Stimulated activated CD4-positive, alpha-beta T cell treated with anti-CD3 and anti-CD28 coated beads, TNF-alpha, amount 100 ng/mL, for 1 hour (primary cell): ENCODE measurements at places on chromosomes 7 and 10.

GRCh38 chr7:7321681-7322080 lies 139.3 kb downstream of the C1GALT1 start:
- DNase-seq, result no peak

- no peak for DNase-seq
Observed at GRCh38 chr7:132437730-132438129, 138.5 kb downstream of the PLXNA4 start.

DNA sequence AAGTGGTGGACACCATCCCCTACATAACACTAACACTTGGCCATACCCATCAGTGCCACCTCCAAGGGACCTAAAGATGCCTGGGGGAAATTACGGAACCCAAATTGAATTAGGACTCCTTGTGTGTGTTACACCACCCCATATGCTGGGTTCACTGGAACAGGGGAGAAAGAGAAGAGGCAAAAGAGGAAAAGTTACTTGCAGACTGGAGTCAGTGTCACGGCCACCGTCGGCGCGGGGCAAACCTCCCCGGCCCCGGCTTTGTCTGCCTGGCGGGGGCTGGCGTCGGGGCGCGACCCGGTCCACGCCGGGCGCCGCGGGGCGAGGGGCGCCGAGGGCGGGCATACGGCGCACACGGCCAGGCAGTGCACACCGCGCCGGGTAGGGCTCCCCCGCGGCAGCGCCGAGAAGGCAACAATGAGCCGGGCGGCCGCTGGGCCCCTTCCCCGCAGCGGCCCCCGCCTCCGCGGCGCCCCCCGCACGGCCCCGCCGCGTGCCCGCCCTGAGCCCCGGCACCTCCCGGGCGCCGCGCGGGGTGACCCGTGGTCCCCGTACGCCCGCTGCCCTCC lies 171.1 kb downstream of the FAM107B start:
- no peak for DNase-seq

DNA sequence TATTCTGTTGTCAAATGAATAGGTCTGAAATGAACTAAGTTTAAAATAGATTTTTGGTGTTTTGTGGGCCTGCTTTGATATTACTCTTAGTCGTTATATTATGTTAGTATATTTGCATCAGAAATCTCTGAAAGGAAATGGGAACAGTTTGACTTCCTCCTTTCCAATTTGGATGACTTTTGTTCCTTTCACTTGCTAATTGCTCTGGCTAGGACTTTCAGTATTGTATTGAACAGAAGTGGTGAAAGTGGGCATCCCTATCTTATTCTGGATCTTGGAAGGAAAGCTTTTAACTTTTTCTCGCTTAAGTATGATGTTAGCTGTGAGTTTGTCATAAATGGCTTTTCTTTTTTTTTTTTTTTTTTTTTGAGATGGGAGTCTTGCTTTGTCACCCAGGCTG lies 273.6 kb upstream of the DKK1 start:
- DNase-seq, result no peak

DNA sequence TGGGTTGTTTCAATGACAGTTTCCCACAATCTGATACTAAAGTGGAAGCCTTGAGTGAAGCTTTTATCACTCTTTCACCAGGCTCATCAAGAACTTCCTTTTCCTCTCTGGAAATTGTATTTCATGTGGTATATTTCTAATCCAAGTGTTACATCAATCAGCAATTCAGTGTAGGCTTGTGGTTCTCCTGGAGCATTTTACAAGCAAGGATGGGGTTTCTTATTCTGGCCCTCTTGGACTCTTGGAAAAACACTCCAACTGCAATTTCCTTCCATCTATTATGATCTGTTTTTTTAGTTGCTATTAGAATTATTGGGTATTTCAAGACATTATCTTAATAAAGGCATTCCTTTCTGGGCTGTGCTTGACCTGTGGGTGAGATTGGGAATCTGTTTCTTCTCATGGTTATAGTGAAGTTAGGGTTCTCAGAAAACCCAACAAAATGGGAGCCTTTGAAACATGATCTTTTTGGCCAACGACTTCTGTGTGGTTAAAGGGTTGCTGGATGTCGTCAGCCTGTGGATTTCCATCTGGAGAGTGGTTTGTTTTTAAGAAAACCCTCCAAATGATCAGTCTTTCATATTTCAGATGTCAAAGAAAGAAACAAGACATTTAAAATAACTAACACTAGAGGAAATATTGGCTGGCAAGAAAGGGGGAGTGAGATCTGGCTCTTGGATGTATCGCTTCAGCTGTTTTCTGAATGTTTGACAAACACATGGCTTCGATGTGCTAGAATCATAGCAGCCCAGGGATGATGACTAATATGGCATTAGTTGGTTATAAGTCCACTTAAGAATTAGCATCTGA lies 540.2 kb downstream of the LRMDA start:
- no peak for DNase-seq

DNA sequence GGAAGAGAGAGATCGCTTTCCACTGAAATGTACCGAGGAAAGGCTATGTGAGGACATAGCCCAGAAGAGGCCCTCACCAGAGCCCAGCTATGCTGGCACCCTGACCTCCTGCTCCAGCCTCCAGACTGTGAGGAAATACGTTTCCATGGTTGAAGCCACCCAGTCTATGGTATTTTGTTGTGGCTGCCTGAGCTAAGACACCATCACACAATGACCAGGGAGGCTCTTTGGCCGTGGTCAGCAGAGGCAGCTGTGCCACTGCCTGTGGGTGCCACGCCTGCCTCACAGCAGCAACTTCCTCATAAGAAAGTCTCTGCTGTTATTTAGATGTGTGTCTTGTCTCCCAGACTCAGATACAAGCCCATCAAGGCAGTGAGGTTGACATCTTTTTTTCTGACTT lies 182.7 kb upstream of the PLXNA4 start:
- no peak for DNase-seq

DNA sequence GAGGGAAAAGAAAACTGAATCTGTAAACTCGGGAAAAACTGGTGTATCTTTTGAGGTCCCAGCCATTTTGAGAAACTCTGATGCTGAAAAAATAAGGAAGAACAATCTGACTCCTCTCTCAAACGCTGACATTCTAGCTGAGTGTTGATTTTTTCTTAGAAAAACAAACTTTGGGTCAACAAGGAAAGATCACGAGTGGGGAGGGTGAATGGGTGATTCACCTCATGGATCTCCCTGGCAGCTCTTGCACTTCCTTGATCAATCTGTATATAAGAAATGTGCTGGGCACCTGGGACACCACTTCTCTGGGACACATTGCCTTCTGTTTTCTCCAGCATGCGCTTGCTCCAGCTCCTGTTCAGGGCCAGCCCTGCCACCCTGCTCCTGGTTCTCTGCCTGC lies at the start of gene PIP:
TSS of gene PIP (plus strand) at position 297 of the 400 bp plus-strand sequence. CDS start at position 337, 40 bp downstream.
- DNase-seq, result no peak

DNA sequence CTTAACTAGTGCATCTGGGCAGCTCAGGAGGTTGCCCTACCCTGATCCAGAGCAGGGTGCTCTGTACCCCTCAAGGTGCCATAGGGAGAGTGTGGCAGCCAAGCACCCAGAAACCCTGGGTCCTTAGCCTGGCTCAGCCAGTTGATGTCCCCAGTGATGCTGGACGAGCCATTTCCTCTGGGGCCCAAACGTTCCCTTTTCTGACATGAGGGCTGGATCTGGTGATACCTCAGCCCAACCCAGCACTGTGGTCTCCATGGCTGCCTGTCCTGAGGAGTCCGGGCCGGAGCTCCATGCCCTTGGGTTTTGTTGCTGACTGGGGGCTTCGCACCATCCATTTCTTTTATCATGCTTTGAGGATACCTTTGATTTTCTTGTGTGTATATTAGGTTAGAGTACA lies 87.9 kb upstream of the IKZF1 start:
- DNase-seq, result no peak

DNA sequence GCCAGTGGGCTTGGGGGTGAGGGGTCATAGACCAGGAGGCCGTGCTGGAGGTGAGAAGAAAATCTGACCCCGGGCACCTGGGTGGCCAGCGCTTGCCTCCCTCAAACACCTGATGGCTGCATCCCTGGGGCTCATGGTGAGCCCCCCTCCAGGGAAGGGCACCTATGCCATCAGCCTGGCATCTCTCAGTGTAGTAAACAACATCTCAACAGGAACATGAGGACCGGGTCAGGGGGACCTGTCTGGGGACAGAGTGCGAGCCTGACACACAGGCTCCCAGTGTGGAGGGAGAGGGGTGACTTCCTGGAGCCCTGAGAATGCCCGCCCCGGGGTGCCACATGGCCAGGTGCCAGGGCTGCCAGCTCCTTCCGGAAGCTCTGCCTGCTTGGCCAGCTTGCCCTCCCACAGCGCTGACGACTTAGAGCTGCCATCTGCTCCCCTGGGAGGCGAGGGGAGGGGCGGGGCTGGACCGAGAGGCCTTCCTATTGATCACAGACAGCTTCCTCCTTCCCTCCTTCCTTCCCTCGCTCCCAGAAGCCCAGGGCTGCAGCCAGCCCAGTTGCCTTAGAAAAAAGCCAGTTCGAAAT lies 12.3 kb downstream of the STX1A start:
- DNase-seq, result no peak

DNA sequence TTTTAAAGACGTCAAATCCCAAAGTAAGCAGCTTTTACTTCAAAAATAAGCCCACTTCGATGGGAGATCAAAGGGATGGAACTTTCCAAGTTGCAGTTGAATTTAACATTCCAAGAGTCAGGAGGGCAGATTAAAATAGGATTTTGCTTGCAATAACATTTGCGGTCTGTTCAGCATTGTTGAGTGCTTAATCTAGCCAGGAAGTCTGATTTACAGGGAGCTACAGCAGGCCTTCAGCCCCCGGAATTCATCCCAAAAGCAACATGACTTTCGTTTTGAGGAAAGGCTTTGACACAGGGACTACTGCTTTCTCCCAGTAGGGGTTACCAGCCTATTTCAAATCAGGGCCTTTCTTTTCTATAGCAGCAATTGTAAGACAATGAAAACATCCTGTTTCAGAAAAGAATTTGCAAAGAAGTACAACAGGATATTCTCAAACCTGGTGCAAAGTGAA lies 279.6 kb upstream of the PITRM1 start:
- no peak for DNase-seq

- no peak for DNase-seq
Observed at GRCh38 chr10:1377740-1378397, 321.7 kb downstream of the WDR37 start.

GRCh38 chr10:17851611-17852010 lies 42.5 kb downstream of the MRC1 start:
- DNase-seq, result no peak

DNA sequence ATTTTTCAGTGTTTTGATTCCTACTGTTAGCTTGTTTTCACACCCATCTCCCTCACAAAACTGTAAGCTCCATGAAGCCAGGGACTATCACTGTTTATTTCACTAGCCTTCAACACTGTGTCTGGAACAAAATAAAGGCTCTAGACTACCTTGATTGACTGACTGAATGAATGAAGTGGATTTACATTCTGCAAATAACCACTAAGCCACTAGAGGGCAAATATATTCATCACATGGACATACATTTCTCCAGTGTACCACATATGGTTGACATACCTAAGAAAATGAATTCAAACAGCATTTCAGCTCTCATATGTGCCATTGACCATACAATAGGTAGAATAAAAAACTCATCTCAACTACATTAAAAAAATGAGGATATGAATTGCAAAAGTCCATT lies 185.9 kb downstream of the RAB11FIP2 start:
- DNase-seq, result no peak

DNA sequence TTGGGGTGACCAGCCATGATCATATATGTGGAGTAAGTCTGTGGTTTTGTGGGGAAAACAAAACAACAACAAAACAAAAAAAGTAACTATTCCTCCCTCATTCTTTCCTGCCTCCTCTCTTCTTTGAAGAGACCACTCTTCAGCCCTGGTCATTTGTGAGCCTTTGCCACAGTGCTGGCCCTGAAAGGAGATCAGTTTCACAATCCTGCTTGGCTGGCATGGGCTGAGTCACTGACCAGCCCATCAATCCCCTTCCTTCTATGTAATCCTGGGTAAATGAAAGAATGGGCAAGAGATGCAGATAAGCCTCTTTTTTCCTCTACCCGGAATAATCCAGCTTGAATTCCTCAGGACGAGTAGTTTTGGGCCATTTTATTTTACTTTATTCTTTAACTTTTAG lies 13.6 kb downstream of the CSTF2T start:
- DNase-seq, result no peak
